NCI-H1436 (cell line): ENCODE measurements at places on chromosomes 11 and 22.

DNA sequence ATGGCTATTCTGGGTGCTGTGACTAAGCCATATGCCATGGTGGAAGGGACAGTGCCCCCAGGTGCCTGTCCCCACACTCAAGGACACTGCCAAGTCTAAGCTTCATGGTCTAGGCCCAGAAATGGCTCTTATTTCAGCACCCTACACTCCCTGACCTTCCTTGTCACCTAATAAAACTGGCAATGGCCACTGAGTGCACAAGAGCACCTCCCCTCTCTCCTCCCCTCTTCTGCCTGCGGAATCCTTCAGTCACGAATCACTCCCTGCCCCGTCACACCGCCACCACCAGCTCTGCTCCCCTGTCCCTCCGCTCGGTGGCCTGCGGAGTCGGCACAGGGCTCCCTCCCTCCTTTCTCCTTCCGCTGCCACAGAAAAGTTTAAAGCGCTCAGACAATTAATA lies 19.0 kb upstream of the LMO1 start:
- peak; percentile 24 for DNase-seq

GRCh38 chr11:70067591-70068341 lies 10.4 kb upstream of the ANO1 start:
- DNase-seq: no peak

GRCh38 chr11:23988381-23989006 lies 508.4 kb upstream of the LUZP2 start:
- DNase-seq: no peak

DNA sequence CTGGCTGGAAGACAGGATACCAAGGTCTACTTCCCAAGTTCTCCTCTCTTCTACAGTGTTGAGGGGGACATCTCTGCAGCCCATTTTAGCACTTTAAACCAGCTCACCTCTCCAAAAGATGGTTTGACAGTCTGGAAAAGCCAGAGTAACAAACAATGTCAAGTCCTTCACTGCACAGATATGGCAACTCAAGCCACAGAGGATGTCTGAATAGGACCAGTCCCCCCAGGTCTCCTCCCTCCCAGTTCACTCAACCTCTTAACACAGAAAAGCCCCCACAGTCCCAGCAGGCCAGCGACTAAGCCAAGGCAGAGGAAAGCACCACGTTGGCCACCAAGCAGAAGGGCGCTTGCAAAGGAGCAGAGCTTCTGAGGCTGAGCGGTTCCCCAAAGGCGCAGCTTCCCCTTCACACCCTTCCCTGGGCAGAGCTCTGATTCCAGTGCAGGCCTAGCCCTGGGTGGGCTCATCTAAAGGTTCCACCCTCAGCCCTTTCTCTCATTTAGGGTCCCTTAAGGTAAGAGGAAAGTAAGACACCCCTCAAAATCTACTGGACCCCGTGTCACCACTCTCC lies 62.7 kb downstream of the PAK1 start:
- no peak for DNase-seq

- no peak for DNase-seq
Measured at GRCh38 chr11:6568191-6568918, 35.1 kb downstream of the RRP8 start.
